Stimulated activated CD4-positive, alpha-beta T cell treated with anti-CD3 and anti-CD28 coated beads, TNF-alpha, amount 100 ng/mL, for 48 hours (primary cell): ENCODE measurements at places on chromosomes 5 and 9.

DNA sequence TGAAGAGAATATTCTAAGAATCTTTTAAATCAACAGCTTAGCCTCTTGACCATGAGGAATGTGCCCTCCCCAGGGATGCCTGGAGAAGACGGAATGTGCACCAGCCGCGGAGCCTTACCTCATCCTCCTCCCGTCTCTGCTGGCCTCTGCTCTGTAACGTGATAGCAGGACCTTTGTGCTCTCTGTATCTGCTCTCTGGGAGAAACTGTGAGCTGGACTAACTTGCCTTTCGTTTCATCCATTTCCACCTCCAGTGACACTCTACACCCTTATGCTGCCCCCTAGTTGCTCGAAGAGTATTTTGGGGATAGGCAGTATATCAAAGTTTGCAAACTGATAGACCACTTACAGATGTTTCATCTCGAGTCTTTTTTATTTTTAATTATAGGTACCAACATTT is 141.4 kb downstream of the NPR3 start:
- DNase-seq, result no peak

DNA sequence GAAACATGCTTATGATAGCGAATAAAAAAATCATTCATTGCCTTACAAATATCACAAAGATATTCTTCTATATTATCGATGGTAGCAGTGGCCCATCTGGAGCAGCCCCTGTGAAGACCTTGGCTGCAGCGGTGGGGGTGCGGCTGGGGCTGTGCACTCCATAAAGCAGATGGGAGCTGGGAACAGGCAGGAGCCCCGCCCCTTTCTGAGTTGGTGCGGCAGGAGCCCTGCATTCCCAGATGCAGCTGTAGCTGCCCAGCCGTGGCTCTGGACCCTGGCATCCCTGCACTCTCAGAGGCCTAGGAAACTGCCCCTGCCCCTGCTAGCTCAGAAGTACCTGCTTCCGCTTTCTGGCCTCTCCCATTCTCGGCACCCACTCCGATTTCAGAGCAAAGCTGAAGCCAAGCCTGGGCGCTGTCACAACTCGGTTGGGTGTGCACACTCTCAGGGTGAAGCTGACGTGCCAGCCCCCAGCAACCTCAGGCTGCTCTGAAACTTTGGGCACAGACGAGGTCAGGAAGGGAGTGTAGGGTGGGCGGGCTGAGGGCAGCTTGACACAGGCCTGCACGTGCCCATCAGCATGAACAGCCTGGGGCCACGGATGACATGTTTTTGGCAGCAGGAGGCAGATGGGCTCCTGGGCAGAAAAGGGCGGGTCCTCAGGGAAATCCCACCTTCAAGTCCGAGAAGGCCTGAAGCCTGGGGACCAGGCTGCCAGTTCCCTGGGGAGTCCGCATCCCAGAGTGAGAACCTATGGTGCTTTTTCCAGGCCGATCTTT is 1440.8 kb upstream of the ACO1 start:
- no peak for DNase-seq

DNA sequence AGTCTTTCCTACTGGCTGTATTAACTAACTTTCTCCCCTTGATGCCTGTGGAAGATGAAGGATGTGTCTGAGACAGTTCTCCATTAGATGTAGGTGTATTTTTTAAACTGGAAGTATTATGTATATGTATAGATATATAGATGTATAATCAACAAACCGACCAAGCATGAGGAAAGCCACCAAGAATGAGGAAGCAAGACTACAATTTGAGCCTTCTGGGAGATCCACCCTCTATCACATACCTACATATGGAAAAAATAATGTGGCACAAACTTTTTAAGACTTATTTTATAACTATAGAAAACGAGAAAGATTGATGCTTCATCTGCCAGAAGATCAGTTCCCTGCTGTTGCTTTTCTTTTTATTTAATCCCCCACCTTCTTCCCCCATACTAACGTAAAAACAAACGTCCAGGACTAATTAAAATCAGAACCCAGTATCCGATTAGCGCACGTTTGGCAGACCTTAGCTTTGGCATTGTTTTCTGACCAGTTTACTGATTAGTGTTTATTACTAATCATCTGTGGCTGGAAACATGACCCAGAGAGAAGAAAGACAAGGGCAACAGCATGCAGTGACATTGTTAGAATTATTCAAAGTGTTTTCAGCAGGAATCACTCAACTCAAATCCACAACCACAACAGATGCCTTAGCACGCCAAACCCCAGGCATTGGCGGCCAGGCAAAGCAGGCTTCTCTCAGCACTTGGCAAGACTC is 490.2 kb downstream of the EBF1 start:
- DNase-seq, result no peak

DNA sequence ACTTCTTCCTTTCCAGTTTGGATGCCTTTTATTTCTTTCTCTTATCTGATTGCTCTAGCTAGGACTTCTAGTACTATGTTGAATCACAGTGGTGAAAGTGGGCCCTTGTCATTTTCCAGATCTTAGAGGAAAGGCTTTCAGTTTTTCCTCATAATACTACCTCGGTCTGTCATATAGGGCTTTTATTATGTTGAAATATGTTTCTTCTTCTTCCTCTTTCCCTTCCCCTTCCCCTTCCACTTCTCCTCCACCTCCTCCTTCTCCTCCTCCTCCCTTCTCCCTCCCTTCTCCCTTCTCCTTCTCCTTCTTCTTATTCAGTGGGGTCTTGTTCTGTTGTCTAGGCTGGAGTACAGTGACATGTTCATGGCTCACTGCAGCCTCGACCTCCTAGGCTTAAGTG is 9.2 kb upstream of the TERT start:
- no peak for DNase-seq

DNA sequence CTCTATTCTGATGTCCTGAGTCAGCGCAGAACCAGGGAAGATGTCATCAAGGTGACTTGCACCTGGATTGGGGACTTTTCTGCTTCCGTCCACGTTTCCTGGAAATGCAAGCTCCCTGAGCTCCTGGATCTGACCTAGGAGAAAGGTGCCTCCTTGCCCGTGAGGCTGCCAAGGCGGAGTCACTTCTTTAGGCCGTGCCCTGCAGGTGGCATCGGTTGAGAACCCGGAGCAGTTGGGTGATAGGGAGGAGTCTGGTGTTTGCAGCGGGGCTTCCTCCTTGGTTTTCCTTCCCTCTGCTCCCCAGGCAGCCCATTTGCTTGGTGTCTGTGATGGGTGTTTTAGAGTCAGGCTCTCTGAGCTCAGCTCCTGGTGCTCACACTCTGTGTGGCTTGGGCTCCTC is 15.2 kb downstream of the NANS start:
- no peak for DNase-seq
